ENCODE measurements at places on chromosomes 11 and 22. TPM values are rescaled to one million over a fixed set of nuclear protein-coding genes. Genes with fewer than 3 reads are reported as not detected.

The EIF3L gene
- total RNA-seq: 515 TPM

The HSPB2 gene
- total RNA-seq: 0.83 TPM

GRCh38 chr22:39707351-39707750 lies 136.8 kb downstream of the CACNA1I start:
- no peak for DNase-seq

DNA sequence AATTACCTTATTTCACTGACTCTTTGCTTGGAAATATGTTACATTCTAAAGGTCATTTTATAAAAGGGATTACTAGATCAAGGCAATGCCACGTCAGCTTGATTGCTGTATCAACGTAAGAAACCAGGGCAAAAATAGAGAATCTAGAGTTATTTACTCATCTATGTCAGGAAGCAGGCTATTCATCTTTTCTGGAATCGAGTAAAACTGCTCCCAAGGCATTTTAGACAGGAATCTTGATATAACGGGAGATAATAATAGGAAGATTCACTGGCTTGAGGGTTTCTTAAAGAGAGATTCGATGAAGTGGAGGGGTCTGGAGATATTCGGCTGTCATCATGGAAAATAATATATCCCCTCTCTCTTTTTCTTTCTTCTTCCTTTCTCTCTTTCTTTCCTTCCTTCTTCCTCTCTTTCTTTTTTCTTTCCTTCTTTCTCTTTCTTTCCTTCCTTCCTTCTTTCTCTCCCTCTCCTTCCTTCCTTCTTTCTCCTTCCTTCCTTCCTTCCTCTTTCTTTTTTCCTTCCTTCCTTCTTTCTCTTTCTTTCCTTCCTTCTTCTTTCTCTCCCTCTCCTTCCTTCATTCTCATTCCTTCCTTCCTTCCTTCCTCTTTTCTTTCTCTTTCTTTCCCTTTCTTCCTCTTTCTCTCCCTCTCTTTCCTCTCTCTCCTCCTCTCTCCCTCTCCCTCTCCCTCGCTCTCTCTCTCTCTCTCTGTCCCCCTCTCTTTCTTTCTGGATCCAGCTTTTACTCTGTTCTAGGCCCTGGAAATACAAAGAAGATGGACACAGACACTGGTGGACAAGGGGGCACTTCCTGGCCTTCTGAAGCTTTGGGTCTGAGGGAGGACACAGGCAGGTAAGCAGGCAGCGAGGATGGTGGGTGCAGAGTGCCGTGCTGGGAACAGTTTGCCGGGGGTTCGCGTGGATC lies 18.1 kb upstream of the RASD2 start:
- DNase-seq: no peak

DNA sequence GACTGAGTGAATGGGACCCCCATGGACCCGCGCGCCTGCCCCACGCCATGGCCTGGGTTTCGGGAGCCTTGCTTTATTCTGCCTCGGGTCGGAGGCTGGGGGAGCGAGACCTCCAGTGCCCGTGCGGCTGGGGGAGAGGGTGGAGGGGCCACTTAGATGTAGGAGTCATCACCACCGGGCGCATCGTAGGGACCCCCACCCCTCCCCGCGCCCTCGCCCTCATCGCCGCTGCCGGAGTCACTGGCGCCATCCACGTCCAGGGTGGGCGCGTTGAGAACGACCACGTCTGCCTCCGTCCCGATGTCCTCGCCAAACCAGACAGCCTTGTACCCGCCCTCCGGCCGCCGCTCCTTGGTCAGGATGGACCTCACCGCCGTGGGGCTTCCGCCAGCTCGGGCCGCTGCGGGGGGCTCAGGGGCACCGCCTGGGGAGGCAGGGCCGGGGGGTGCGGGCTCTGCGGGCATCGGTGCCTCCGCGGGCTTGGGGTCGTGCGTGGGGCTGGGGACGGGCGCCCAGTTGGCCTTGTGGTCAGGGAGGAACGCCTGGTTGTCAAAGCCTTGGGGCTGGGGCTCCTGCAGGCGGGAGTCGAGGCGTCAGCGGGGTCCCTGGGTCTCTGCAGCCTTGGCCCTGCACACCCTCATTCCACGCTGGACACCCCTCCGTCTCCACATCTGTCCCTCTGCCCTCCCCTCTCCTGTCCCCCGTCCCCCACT lies 1.6 kb upstream of the IRF7 start:
- peak; percentile 71 for DNase-seq

DNA sequence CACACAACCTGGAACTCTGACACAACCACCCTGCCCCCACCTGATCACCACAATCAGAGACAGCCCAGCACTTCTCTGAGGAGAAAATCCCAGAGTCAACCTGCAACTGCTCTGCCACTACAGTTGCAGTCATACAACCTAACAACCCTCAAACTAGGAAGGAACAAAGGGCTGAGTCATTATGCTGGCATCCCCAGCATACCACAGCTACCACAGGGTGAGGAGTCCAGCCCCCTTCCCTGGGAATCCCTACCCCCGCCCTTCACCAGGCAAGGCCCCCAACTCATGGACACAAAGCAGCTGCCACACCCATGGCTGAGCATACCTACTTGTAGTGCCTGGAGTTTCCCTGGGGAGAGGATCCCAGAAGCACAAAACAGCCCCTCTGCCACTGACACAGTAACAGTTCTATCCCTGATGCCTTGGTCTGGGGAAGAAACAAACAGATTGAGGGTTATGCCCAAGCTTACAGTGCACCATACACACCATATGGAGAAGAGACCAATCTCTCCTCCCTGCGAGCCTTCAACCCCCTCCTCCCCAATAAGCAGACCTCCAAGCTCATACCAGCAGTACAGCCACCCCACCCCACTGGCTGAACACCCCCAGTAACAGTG lies 68.5 kb upstream of the C11orf58 start:
- DNase-seq: no peak

The BEST1 gene
- 4.3 TPM for total RNA-seq

GRCh38 chr22:35452810-35453743 lies 53.1 kb downstream of the MCM5 start:
- no peak for DNase-seq

- no peak for DNase-seq
Observed at GRCh38 chr11:72308226-72309073, 64.5 kb upstream of the PHOX2A start.

DNA sequence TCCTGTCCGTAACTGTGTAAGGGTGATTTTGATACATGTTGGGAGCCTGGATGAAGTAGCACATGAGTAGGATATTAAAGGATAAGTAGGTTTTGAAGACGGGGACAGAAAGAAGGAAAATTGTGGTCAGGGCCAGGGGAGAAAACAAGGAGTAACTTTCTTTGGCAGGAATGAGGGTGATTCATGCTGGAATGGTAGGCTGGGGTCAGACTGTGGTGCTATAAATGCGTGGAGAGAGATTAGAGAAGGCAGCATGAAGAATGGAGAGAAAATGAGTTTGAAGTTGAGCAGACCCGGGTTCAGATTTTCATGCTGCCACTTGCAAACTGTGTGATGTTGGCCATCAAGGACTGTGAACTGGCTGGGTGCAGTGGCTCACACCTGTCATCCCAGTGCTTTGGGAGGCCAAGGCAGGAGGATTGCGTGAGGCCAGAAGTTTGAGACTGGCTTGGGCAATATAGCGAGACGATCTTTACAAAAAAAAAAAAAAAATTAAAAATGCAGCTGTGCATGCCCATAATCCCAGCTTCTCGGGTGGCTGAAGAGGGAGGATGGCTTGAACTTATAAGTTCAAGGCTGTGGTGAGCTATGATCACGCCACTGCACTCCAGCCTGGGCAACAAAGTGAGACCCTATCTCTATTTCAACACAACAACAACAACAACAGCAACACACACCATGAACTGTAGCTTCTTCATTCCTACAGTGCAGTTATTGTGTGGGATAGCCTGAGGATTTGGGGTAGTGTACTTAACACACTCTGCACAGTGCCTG lies 22.3 kb downstream of the ZBTB16 start:
- DNase-seq: peak; percentile 67

Measured in sigmoid colon (tissue), 7 donors.